ENCODE measurements at places on chromosomes 4 and X.
A peak's percentile ranks its signal among the peaks of the same experiment; 100 is the strongest.

GRCh38 chr4:4384837-4385236 is 2.1 kb upstream of the NSG1 start:
- no peak for DNase-seq

DNA sequence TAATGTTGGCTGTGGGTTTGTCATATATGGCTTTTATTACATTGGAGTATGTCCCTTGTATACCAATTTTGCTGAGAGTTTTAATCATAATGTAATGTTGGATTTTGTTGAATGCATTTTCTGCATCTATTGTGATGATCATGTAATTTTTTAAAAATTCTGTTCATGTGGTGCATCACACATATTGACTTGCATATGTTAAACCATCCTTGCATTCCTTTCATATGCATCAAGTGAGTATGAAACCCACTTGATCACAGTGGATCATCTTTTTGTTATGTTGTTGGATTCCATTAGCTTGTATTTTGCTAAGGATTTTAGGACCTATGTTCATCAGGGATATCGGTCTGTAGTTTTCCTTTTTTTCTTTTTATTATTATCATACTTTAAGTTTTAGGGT is 12.1 kb downstream of the HEPH start:
- DNase-seq: no peak

- DNase-seq: no peak
Measured at GRCh38 chr4:74758551-74759145, 35.7 kb downstream of the BTC start.

DNA sequence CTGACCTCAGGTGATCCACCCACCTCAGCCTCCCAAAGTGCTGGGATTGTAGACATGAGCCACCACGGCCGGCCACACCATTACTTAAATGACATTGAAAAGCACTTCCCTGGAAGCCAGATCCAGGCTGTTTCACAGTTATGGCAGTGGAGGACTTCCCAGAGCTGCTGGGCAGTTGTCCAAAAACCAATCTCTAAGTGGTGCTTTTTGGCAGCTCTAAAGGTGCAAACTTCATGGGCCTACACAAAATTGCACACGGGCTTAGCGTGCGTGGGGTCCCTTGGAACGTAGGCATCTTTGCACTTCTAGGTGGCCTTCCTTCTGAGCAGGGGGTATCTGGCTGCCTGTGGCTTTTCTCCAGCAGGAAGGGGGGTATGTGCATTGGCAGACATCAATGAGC is 172.3 kb downstream of the SHOX start:
- DNase-seq: no peak

- DNase-seq: no peak
Measured at GRCh38 chr4:3364199-3364598, 71.4 kb downstream of the RGS12 start.

- DNase-seq: no peak
Measured at GRCh38 chr4:122712782-122713181, 19.7 kb upstream of the BBS12 start.

DNA sequence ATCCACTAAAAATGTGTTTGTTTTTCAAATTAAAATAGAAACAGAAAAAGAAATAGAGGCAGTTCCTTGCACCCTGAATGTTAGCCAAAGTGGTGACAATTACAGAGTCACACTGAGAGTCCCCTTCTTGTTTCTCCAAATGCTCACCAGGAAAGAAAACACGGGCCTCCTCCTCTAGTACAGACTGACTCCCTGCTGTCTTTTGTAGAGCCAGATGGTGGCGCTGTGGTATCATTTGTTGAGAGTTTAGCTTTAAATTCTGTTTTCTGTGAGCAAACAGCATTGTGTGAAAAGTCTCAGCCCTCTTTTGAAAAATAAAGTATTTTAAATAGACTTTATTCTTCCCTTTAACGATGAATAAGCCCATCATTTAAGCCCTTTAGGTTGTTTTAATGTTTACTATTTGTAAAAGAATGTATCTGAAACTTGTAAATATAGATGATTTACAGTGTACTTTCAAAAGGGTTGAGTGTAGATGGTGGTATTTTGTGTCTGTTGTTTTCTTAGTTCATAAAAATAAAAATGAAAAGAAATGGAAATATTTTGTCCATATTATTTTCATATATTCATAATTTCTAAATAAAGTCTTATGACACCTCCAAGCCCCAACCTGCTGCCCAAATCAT is 36.9 kb upstream of the ATOH1 start:
- peak; percentile 17 for DNase-seq

- peak; percentile 20 for DNase-seq
Measured at GRCh38 chr4:21992330-21992729, 43.8 kb upstream of the KCNIP4 start.

DNA sequence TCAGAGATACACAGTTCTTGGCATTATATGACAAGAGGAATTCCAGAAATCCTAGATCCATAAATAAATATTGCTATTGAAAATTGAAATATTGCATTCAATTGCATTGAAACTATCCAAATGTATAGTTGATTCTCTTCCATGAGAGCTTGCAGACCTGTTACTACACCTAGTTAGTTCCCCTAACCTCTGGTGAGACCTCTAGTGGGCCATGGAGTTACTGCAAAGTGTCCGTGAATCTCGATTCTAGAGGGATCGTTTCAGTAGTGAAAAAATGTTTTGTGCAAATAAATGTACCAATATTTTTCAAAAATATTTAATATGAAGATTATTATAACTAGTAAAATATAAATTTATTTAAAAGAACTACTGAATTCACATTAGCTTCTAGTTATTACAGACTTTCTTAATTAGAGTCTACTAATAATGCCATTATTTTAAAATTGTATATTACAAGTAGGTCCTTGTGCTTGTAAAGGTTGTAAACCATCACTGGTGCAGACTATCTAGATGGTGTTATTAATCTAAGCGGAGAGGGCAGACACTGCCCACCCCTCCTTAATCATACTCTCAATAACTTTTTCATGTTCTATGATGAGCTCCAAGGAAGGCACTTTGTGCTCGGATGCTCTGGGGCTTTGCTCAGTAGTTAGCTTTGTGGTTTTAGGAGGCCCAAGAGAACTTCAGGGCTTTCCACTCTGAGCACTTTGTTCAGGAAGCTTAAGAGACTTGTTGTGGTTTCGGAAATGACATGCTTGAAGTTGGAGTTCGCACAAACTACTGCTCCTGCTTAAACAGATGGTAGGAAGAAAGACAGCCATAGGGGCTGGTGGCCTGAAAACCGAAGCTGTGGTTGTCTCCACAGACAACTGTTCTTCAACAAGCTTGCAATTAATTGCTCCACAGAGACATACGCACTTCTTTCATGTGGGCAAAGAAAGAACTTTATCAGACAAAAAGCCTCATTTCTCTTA is 42.8 kb downstream of the IL21 start:
- no peak for DNase-seq

GRCh38 chrX:55787063-55787462 is 69.5 kb downstream of the RRAGB start:
- DNase-seq: no peak

GRCh38 chrX:5568934-5569333 is 659.7 kb downstream of the NLGN4X start:
- DNase-seq: no peak

DNA sequence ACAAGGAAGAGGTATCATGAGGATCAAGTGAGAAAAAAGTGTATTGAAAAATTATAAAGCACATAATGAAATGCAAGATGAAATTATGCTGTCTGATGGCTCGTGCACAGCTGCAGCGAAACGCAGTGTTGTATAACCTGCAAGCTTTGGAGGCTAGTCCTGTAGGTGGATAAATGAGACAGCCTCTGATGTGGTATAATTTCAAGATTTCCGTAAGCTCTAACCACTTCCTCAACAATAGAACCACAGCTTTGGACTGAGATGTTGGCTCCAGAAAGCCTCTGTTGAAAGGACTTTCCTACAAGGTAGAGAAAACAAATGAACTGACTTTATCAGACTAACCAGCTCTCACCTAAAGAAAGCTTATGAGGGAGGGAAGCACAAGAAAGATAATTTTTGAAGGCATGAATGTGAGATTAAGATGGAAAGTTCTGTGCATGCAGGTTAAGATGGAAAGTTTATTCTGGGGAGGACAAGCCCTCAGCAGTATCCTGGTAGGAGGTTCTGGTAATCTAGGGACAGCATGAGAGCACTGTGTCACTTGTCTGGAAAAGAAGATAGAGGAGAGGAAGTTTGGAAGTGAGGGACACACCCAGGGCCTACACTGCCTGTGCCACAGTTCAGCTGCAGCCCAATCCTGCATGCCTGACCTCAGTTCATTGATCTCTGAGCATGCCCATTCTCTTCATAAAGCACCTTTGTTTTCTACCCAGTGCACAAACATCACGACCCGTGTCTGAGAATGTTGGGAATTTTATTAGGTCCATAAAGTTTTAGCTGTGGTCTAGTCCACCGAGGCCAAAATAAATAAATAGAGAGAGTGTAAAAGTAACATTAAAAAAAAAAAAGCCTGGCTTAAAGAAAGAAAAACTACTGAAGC is 161.5 kb upstream of the SFRP2 start:
- DNase-seq: no peak

DNA sequence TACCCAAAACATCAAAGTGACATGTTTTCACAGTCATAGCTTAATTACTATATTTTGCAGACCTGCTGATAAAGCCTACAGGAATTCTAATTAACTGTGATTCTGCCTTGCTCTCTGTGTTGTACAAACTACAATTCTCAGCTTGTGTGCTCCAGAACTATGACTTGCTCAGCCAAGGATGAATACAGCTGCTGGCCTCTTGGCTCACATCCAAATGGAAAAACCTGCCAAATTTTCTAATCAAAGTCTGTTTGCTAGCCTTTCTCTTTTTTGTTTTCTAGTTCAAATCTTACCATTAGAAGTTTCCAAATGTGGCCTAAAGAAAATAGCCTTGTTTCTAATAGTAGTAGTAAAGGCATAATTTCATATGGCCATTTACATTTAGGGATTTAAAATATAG is 1176.8 kb downstream of the FAM133A start:
- no peak for DNase-seq

GRCh38 chr4:114365591-114365990 is 233.0 kb upstream of the UGT8 start:
- DNase-seq: no peak

DNA sequence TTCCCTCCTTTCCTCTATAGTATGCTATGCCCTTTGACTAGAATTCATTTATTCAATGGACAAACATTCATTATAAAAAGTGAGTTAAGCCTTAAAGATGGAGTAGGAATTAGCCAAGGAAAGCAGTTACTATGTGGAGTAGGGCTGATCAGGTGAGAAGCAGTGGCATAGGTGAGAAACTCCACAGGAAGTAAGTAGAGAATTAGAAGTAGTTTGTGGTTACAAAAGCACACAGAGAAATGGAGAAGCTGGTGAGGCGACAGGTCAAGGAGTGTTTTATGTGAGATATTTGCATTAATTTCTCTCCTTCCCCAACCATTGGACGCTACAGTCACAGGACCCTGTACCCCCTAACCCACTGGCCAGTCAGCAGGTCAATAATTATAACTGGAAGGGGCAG is 30.6 kb downstream of the SETD7 start:
- no peak for DNase-seq

GRCh38 chr4:24795666-24796381 is 451 bp downstream of the SOD3 start:
- DNase-seq: no peak

DNA sequence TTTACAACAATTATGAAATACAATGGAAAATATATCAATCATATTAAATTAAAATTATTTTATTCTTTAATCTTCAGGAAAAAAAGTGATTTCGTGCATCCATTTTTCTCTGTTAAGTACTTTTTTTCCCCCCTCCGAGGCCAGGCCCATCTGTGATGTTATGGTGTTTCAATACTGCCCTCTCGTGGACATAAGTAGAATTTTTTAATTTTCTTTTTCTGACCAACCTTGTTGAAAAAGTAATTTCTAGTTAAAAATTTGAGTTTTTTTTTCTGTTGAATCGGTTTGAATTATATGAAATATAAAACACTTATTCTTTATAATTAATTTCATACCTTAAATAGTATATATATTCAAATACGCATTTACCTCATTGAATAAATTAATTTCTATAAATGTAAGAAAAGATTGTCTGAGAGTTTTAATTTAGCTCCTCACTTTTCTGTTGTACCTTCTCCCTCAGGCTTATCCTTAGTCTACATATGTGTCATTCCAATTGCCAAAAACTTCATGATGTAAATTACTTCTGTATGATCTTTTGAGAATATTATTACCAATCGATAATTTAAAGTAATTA is 175.8 kb upstream of the TECRL start:
- peak; percentile 2 for DNase-seq

DNA sequence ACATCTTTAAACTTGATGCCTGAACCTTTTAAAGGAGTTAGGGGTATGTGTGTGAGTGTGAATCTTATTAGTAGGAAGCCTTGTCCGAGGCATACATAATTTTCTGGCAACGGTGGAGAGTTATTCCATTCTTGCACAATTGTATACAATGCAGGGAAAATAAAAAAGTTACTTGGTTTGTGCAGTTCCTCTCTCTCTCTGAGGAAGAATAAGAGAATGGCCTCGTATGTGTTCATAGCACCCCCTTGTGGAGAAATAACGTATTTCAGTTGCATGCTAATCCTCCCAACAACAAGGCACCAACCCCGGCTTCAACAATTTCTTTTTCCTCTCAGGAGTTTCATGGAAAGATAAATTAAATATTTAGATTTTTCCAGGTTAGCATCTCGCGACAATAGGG is 33.7 kb upstream of the FGF13 start:
- no peak for DNase-seq

DNA sequence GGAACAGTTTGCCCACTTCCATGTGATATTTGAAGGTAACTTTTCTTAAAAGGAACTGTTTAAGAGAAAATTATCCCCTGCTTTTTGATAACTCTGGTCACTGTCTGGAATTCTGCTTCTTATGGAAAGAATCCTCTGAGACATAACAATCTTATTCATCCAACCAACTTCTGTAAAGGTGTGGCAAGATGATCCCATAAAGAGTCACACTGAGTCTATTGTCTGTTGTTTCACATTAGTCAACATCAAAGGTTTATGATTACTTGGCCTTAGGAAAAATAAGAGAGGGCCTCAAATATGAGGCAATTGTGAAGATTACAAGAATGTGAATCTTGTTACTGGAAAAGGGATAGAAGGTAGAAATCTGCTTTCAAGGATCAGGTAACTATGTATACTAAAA is 88.0 kb upstream of the MAGEB18 start:
- DNase-seq: no peak

DNA sequence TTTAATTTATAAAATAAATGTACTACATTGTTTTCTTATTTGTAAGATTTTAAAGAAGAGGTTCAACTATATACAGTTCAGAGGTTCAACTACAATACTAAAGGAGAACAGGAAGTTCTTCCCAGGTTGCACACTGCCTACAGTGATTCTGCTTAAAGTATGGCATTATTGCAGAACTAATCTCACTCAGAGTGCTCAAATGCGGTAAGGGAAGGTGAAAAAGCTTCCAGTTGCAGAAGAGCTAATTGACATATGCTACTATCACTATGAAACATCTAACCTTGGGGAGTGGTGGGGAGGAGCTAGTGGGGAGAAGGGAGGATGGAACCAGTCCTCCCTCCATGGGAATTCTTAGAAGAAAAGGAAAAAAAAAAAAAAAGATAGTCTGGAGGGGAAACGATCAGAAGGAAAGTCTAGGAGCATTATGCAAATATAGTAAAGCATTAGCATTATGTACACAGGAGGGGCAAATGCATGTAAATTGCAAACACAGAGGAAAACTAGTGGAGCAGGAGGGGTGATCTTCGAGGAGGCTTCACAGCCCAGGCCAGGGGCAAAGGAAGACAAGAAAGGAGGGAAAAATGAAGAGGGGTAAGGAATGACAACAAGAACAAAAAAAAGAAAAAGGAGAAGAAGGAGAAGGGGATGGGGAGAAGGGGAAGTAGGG is 32.0 kb upstream of the MMAA start:
- DNase-seq: no peak

- DNase-seq: no peak
Measured at GRCh38 chr4:99587803-99588202, 13.2 kb downstream of the MTTP start.
